Fibroblast of skin of right biceps (primary cell): ENCODE measurements at places on chromosomes 12 and 14.

- DNase-seq = no peak
These were observed 51.4 kb upstream of the TMCC3 start for GRCh38 chr12:94701711-94702110.

GRCh38 chr14:68718023-68718990, 74.6 kb downstream of the ZFP36L1 start:
- DNase-seq = peak; percentile 40

DNA sequence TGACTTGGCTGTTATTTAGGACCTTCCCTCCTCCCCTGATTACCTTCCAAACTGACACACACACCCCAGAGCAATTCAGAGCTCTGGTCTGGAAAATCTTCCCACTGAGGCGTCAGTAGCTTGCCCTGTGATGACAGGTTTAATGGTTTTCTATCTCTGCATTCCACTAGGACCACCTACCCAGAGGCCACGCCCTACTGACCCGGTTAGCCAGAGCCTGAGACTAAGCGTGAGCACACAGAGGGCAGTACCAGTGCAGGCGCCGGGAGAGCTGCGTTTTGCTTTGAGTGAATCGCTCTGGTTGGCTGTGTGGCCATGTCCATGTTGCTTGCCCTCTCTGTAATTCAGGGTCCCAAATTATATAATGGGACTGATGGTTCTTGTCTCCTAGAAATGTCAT, 36.2 kb upstream of the ATP2A2 start:
- DNase-seq = no peak

DNA sequence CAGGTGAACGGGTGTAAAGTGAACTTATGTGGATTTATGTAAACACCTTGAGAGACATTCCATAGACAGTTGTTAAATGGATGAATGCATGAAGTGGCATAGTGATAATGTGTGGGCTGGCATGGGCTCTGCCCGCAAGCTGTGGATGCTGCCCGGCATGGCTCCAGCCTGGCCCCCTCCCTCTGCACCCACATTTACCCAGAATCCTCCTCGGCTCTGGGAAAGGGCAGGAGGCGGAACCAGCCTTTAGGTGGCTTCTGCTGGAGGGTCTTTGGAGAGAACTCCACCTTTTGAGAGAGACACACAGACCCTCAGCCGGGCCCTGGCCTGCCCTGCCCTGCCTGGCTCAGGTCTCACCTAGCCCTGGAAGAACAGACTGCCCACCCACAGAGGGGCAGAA, 18.7 kb downstream of the RASAL1 start:
- no peak for DNase-seq

- DNase-seq = no peak
These were observed 155.9 kb upstream of the PRMT8 start for GRCh38 chr12:3335078-3335487.

DNA sequence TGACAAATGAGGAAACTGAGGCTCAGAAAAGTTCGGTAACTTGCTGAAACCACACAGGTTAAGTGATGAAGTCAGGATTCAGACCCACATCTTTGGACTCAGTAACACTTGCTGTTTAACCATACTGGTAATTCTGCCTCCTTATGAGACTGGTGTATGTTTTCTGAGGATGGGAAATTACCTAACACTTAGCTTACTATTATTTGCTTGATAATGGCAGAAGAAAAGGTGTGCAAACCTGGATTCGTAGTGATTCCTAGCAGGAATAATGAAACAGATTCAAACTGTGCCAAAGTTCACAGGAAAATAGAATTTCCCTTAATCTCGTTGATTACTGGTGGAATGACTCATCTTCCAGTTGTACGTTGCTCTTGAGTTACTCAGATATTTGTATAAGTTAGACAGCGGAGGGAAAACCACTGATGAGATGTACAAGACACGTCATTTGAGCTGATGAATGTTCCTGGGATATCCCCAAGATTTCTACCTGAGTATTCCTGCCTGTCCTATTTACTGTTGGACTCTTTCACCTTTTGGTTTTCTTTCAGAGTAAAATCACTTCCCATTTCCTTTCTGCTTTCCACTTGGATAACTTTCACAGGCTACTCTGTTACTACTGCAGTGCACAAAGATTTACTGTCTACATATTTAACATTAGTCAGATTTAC, 37.5 kb downstream of the PRORP start:
- DNase-seq = peak; percentile 91

- no peak for DNase-seq
These were observed 89.6 kb upstream of the NCOR2 start for GRCh38 chr12:124656947-124657434.

GRCh38 chr14:92105073-92105892, 1.1 kb downstream of the ATXN3 start:
- DNase-seq = no peak

DNA sequence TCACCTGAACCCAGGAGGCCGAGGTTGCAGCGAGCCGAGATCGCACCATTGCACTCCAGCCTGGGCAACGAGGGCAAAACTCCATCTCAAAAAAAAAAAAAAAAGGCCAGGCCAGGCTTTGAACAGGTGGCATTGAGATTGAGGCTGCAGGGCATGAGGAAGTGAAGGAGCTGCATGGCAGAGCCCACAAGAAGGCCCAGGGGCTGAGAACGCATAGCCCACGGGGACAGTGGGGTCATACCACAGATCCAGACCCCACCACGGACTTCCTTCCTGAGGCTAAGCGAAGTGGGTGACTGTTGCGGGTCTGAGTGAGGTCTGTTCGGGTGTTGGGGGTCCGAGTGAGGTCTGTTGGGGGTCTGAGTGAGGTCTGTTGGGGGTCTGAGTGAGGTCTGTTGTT, 7.8 kb downstream of the JAG2 start:
- DNase-seq = no peak
